Activated CD4-positive, alpha-beta T cell treated with anti-CD3 and anti-CD28 coated beads for 4 hours (primary cell): ENCODE measurements at places on chromosomes 7 and 10.

GRCh38 chr10:508726-509125 lies 180.7 kb downstream of the DIP2C start:
- DNase-seq = no peak

GRCh38 chr7:155893664-155894063 lies 81.4 kb upstream of the SHH start:
- no peak for DNase-seq

- DNase-seq = no peak
Measured at GRCh38 chr10:10658172-10658785, 359.4 kb upstream of the CELF2 start.

DNA sequence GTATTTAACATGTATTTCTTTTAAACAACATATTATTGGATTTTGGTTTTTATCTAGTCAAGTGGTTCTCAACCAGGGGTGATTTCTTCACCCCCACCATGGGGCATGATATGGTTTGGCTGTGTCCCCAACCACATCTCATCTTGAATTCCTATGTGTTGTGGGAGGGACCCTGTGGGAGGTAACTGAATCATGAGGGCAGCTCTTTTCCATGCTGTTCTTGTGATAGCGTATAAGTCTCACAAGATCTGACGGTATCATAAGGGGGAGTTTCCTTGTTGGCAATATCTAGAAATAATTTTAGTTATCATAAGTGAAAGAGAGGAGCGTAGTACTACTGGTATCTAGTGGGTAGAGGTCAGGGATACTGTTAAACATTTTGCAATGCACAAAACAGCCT lies 37.6 kb downstream of the TMEM168 start:
- no peak for DNase-seq
